Activated CD4-positive, alpha-beta memory T cell treated with anti-CD3 and anti-CD28 coated beads for 36 hours (primary cell): ENCODE measurements at places on chromosomes 3 and 15. TPM values are rescaled to one million over a fixed set of nuclear protein-coding genes. Genes with fewer than 3 reads are reported as not detected.

DNA sequence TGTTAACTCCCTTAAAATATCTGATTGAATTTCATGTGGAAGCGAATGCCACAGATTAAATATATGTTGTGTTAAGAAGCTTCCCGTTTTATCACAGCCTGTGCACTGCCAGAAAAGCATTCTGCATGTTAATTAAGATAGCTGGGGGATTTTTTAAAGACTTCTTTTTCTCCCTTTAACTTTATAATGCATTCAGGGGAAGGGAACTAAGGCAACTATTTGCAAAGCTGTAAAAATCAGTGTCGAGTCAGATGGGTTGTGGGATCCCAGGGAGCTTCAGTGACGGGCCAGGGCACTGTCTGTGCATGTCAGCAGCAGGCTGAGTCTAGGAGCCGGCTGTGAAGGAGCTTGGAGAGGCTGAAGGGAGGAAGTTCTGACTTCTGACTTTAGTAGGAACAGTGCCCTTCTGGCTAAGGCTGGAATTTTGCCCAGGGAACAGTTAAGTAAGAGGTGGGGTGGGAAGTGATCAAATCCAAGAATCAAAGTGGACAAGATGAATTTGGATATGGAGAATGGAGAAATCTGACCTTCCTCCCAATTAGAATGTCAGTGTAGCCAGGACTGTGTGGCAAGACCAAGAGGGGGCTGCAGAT, 77.7 kb downstream of the ABHD5 start:
- no peak for DNase-seq

- no peak for DNase-seq
Measured at GRCh38 chr15:63049783-63050371, 7.3 kb downstream of the TPM1 start.

ACKR2 gene
- 0.44 TPM for total RNA-seq

DNA sequence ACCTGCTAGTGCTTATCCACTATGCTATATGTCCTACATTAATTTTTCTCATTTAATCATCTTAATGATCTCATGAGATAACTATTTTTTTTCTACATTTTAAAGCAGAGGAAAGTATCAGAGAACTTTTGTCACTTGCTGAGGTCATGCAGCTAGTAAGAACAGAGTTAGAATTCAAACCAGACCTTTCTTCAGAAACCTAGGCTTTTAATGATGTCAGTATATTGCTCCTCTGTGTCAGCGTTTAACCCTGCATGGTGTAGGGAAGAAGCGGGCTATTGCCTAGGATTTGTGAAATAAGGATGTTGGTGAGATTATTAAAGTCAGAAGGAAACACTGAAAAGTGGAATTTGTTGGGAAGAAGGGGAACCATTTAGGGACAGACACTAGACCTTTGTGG, 121.2 kb downstream of the AKAP13 start:
- DNase-seq, result no peak

GRCh38 chr3:56219894-56220805, 248.1 kb downstream of the ERC2 start:
- no peak for DNase-seq

- no peak for DNase-seq
Measured at GRCh38 chr15:26757141-26757540, 15.7 kb downstream of the GABRB3 start.

DNA sequence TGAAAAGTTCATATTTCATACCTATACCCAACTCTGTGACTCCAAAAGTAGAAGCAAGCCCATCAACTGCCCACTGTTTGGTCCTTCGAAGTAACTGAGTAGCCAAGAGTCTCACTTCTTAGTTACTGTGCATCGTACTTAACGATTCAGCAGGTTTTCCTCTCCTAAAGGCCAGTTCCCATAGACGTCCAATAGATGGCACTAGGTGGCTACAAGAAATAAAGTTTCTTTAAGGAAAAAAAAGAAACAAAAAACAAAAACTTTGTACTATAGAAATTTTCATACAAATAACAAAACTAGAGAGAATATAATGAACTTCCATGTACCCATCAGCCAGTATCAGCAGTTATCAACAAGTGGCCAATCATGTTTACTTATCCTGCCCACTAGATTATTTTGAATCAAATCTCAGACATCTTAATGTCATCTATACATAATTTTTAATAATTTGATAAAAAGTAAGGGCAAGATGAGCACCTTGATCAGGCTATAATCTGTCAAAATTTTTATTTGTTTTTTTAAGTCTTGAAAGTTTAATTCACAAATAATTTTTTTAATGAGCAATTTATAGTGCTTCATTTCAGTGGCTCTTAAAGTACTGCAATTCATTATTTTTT, 63.8 kb upstream of the ACP3 start:
- DNase-seq, result no peak

- no peak for DNase-seq
Measured at GRCh38 chr15:73647259-73648013, 14.2 kb upstream of the NPTN start.

LRRC31 gene
- total RNA-seq, result not detected

- DNase-seq, result no peak
Measured at GRCh38 chr15:62976301-62976881, 66.2 kb upstream of the TPM1 start.

DNA sequence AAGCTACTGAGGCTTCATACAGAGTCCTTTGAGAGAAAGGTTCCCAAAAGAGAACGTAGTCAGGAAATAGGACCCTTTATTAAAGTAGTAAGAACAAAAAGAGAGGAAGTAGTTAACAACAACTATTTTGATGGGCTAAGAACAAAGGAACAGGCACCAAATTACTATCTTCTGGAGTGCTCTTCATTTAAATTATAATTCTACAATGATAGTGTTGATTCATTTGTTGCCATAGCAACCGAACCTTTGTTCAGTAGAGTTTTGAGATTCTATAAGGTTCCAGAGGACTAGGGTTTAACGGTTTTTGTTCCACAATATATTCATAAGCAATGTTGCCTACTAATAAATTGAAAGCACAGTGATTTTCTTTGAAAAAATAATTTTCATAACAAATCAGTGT, 78.8 kb downstream of the CMSS1 start:
- no peak for DNase-seq

MAPKBP1 gene
- 16.6 TPM for total RNA-seq

- DNase-seq, result no peak
Measured at GRCh38 chr3:15052335-15053242, 12.5 kb downstream of the MRPS25 start.

KIF15 gene
- total RNA-seq, result 45.1 TPM

GRCh38 chr3:87828046-87828445, 230.8 kb downstream of the CGGBP1 start:
- no peak for DNase-seq
